ENCODE measurements at places on chromosomes 3 and 15. TPM values are rescaled to one million over a fixed set of nuclear protein-coding genes. Genes with fewer than 3 reads are reported as not detected.

The PLAAT1 gene
- 14.3 TPM for total RNA-seq

The GP5 gene
- total RNA-seq = not detected

The RGMA gene
- total RNA-seq = 12.1 TPM

The ADAMTS9 gene
- total RNA-seq = 9.8 TPM

The C3orf22 gene
- total RNA-seq = not detected

The UROC1 gene
- not detected for total RNA-seq

The HRG gene
- total RNA-seq = not detected

The GOLGA6L24 gene
- total RNA-seq = not detected

DNA sequence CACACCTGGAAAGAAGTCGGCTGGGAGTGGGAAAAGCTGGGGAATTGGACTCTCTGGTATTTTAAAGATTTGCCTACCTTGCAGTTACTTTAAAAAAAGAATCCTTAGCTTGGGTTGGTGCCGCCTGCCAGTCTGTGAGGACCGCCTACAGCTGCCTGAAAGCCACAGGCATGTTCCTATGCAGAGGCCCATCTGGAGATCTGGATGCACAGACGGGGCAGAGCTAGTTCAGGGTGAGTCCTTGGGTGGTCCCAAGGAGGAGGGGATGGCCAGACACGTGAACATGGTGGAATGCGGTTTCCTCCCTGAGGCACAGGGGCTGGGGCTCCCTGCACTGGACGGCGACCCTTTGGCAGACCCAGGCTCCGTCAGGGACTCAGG is 113.2 kb upstream of the IQSEC1 start:
- DNase-seq = no peak

GRCh38 chr3:43207628-43208085 is 78.7 kb upstream of the SNRK start:
- DNase-seq = no peak

- DNase-seq = no peak
These were observed 461.0 kb upstream of the GBE1 start for GRCh38 chr3:82222401-82222800.

GRCh38 chr15:58447271-58448010 is 15.7 kb downstream of the LIPC start:
- DNase-seq = no peak

DNA sequence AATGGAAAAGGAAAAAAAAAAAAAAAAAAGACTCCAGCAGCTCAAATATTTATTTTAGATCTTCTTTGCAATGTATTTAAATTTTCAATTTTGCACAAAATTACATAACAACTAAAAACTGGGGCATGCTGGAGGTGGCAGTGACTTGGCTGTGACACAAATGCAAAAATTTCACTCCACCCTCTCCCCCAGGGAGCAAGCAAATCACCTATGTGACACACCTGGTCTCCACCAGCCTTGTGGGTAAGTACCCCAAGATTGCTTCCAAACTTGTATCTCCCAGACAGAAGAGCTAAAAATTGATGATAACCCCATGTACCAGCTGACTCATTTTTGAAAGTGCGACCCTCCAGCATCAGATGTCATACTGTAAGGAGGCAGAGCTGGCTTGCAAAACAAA is 32.0 kb downstream of the UBE3A start:
- DNase-seq = no peak

GRCh38 chr15:52532427-52532826 is 3.7 kb upstream of the MYO5A start:
- DNase-seq = no peak

DNA sequence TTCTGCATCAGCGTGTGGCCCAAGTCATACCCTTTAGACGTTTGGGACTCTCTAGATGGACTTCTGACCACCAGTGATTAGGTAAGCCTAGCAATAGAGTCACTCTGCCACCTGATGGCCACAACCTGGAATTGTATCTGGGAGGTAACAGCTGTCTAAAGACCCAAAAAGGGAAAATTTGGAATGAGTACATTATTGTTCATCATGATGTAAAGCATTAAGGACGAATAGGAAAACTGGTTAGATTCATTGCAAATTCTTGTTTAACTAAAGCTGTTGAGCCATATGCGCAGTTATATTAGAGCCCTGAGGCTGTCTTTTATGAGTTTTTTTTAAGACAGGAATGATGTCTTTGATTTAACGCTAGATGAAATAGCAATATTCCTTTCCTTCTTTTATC is 63.6 kb downstream of the FAM81A start:
- no peak for DNase-seq

Measured in right cardiac atrium (tissue), 5 donors.